CD4-positive, alpha-beta T cell treated with Interleukin-1 beta for 1 hour (primary cell): ENCODE measurements at places on chromosomes 3 and 15.

DNA sequence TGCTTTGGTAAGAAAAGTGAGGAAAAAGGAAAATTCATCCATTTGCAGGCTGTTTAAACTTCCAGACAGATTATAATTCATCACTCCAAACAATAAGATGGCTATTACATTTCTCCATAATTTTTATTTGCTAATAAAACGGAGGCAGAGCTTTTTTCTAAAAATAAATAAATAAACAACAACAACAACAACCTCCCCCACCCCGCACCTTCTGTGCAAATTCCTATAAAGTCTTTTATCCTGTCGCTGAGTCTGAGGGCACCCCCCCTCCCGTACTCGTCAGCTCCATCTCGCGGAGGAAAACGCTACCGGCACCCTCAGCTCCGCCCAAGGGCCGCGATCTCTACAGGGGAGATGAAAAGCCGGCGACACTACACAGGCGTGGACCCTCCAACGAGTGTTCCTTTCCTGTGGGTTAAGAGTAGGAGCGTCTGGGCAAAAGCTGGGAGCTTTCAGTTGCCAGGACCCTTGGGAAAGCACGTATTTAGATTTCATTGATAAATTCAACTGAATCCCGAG, 1.0 kb upstream of the ATP1B3 start:
- DNase-seq, result peak; percentile 83

GRCh38 chr3:39491014-39491413, 23.5 kb downstream of the MOBP start:
- no peak for DNase-seq

DNA sequence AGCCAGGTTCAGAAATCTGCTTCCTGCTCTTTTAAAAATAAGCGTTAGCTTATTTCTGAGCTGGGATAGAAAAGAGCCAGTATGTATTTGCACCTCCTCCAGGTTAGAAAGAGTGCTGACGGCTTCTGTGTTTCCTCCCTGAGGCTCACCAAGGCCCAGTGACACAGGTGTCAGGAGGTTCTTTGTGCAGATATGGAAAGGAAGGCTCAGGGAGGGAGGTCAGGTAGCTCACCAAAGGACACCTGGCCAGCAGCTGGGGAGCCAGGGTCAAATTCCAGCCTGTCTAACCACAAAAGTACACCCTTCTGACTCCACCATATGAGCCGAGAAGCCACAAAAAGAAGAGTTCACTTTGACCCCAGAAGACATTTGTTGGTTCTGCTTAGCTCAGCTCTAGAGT, 201.0 kb upstream of the WNT5A start:
- DNase-seq, result no peak

DNA sequence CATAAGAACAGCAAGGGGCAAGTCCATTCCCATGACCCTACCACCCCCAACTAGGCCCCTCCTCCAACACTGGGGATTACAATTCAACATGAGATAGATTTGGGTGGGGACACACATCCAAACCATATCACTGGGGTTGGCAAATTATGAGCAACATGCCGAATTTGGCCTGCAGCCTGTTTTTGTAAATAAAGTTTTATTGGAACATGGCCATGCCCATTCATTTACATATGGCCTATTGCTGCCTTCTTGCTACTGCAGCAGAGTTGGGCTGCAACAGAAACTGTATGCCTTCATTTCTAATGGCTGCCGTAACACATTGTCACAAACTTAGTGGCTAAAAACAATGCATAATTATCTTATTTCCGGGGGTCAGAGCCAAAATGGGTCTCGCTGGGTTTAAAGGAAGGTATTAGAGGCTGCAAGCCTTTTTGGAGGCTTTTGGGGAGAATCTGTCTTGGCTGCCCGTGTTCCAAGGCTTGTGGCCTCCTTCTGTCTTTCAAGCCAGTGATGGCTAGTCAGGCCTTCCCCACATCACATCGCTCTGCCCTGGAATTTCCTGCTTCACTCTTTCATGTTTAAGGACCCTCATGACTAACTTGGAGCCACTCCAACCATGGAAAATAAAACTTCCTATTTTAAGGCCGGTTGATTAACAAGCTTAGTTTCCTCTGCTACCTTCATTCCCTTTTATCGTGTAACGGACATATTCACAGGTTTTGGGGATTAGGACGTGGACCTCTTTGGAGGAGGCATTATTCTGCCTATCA, 428.5 kb upstream of the PROK2 start:
- DNase-seq, result no peak

DNA sequence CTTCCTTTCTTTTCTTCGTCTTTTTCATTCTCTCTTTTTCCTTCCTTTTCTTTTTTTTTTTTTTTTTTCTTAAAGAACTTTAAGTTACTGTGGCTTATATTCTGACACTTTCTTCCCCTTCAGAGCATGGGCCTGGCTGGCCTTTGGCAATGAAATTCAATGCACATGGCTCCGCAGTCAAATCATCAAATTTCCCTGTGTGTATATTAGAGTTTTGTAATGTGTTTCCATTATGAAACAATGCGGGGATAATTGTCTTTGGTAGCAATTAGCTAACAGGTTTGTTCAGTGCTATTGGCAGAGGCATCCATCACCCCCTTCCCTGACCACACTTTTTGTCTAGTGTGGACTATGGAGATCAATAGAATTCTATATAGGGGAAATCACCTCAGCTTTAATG, 80.5 kb downstream of the CDIN1 start:
- DNase-seq, result no peak
